Esophagus squamous epithelium (tissue), 5 donors: ENCODE measurements at places on chromosomes 12 and 14.

DNA sequence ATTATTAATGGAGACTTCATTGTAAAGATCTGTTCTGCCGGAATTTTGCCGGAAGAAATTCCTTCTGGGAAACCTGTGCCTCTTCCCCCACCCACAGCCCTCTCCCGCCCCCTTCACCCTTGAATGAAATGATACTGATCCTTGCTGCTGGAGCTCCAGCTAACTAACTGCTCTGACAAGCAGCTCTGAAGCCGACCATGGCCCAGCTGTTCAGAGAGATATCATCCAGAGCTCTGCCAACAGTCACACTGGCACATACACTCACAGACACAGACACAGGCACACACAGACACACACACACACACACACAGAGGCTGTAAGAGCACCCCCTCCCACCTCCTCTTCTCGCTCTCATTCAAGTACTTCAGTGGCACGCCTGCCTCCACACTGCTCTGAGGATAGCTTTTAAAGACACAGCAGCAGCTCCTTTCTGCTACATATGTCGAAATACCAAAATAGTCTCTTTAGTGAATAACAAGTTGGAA, 88.6 kb downstream of the R3HDM2 start:
- no peaks in the 10 kb centered on the region for H3K4me1 ChIP-seq
- no peak overlapping the region for H3K27ac ChIP-seq
- H3K27me3 ChIP-seq = no peaks in the 10 kb centered on the region

- H3K27ac ChIP-seq = no peak overlapping the region
- H3K4me3 ChIP-seq = no peak overlapping the region
- no peaks in the 10 kb centered on the region for H3K36me3 ChIP-seq
- DNase-seq = no peak
- no peaks in the 10 kb centered on the region for H3K27me3 ChIP-seq
- H3K4me1 ChIP-seq = peaks cover 8% of the 10 kb centered on the region
These were observed 114.7 kb downstream of the PRMT8 start for GRCh38 chr12:3605692-3606091.

DNA sequence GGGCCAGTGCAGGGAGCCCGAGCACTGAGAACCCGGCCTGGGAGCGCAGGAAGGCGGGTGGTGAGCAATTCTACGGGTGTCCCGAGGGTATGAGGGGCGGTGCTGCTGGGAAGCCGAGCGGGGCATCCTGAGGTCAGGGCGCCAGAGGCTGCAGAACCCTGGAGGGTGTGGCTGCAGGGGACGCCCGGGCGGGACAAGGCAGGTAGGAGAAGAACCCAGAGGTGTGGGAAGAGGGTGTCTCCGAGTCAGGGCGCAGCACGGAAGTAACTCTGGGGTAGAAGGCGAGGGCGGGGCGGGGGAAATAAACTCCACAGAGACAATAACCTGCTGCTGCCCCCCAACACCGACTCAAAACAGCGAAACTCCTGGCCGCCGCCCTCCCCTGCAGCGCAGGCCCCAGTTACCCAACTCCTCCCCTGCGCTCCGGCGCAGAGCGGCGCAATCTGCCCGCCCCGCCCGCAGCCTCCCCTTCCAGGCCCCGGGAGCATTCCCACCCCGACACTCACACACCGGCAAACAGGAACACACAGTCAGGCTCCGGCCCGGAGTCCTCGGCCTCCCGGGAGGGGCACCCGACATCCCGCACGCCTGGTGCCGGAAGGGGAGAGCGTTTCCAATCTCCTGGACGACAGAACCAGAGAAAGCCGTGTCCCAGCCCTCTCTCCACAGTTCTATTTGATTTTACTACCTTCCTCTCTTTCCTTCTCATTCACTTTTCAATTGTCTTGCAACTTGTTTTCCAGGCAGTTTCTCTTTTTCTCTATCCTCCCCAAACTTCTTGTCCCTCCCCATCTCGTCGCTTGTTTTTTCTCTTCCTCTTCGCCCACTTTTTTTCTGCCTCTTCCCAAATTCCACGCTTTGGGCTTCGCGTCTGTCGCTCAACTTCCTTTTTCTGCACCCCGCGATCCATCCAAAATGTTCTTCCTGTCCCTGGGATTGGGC, 2.4 kb downstream of the HRK start:
- H3K27ac ChIP-seq = no peak overlapping the region
- DNase-seq = no peak
- H3K27me3 ChIP-seq = peaks cover 100% of the 10 kb centered on the region
- H3K36me3 ChIP-seq = no peaks in the 10 kb centered on the region

GRCh38 chr12:46764005-46764404, 61.8 kb downstream of the SLC38A4 start:
- no peak overlapping the region for H3K4me3 ChIP-seq
- H3K36me3 ChIP-seq = no peaks in the 10 kb centered on the region
- no peaks in the 10 kb centered on the region for H3K4me1 ChIP-seq
- no peaks in the 10 kb centered on the region for H3K27me3 ChIP-seq
- H3K27ac ChIP-seq = no peak overlapping the region

GRCh38 chr12:115598871-115599811, 678.4 kb downstream of the MED13L start:
- no peak overlapping the region for H3K27ac ChIP-seq
- no peaks in the 10 kb centered on the region for H3K4me1 ChIP-seq
- no peak for DNase-seq
- no peaks in the 10 kb centered on the region for H3K27me3 ChIP-seq
- no peak overlapping the region for H3K4me3 ChIP-seq
- H3K36me3 ChIP-seq = no peaks in the 10 kb centered on the region

- H3K27me3 ChIP-seq = no peaks in the 10 kb centered on the region
- DNase-seq = no peak
- no peak overlapping the region for H3K4me3 ChIP-seq
- peaks cover 36% of the 10 kb centered on the region for H3K4me1 ChIP-seq
- H3K36me3 ChIP-seq = no peaks in the 10 kb centered on the region
These were observed 74.1 kb downstream of the RIN3 start for GRCh38 chr14:92587700-92588085.

- H3K36me3 ChIP-seq = no peaks in the 10 kb centered on the region
- no peak overlapping the region for H3K27ac ChIP-seq
- no peak for DNase-seq
- no peaks in the 10 kb centered on the region for H3K27me3 ChIP-seq
- no peak overlapping the region for H3K4me3 ChIP-seq
These were observed 3.6 kb downstream of the STX2 start for GRCh38 chr12:130835436-130835835.

- no peaks in the 10 kb centered on the region for H3K36me3 ChIP-seq
- H3K4me3 ChIP-seq = no peak overlapping the region
- no peaks in the 10 kb centered on the region for H3K27me3 ChIP-seq
These were observed 242.0 kb downstream of the ADAMTS20 start for GRCh38 chr12:43309959-43310358.

DNA sequence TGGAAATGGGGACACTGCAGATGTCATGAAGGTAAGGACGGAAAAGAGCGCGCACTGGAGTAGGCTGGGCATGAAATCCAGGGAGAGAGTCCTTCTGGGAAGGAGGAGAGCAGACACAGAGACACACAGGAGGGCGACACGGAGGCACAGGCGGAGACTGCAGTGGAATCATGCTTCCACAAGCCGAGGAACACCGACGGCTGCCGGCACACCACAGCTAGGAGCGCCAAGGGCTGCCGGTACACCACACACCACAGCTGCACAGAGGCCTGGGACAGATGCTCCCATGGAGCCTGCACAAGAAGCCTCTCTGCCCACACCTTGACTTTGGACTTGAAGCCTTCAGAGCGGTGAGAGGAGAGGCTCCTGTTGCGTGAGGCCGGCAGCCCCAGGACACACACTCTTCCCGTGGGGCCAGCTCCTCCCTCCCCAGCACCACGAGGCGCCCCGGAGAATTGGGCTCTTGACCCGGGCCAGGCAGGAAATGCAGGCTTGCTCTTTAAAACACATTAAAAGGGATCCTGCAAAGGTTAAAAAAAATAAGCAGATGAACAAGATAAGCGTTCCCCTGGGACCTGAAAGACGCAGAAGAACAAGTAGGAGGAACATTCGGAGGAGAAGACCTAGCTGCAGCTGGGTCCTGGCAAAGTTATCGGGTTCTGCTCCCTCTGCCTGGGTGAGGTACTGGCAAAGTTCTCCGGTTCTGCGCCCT, 28.3 kb upstream of the FZD10 start:
- no peak for DNase-seq
- peaks cover 100% of the 10 kb centered on the region for H3K4me1 ChIP-seq
- no peak overlapping the region for H3K27ac ChIP-seq
- no peaks in the 10 kb centered on the region for H3K27me3 ChIP-seq

GRCh38 chr12:71060426-71060825, 97.4 kb downstream of the TSPAN8 start:
- no peaks in the 10 kb centered on the region for H3K4me1 ChIP-seq
- no peak overlapping the region for H3K27ac ChIP-seq
- no peaks in the 10 kb centered on the region for H3K27me3 ChIP-seq
- H3K4me3 ChIP-seq = no peak overlapping the region
- H3K36me3 ChIP-seq = no peaks in the 10 kb centered on the region
- DNase-seq = no peak

DNA sequence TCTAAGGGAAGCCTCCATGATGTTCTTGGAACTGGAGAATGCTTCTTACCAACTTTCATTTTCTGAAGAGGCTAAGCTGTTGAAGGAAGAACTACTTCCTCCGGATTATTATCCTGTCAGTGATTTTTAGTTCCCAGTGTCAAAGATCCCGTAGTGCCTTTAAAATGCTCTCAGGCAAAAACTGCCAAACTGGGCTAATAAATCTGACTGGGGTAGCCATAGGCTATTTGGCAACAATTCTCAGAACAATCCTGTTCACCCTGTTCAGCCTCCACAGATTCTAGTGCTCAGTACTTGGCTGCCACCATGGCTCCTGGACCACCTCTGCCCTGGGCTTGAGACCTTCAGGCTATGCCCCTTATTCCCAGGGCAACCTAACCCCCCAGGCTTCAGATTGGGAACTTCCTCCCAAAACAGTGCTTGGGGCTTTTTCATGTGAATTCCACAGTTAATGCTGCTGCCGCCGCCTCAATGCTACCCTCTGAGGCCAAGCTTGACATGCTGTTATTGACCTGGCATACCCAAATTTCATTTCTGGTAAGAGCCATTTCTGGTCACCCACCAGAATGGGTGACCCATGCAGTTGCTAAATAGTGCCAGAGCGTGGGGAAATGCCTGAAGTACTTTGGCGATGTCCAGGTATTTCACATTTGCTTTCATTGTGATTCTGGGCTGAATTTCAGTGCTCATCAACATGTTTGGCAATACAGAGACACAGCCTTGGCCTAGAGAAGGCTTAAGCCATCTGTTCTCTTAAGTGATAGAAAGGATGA, 110.0 kb upstream of the ARHGAP5 start:
- peak overlapping the region; percentile 66 for H3K27ac ChIP-seq
- DNase-seq = no peak
- peaks cover 10% of the 10 kb centered on the region for H3K4me1 ChIP-seq
- no peak overlapping the region for H3K4me3 ChIP-seq

DNA sequence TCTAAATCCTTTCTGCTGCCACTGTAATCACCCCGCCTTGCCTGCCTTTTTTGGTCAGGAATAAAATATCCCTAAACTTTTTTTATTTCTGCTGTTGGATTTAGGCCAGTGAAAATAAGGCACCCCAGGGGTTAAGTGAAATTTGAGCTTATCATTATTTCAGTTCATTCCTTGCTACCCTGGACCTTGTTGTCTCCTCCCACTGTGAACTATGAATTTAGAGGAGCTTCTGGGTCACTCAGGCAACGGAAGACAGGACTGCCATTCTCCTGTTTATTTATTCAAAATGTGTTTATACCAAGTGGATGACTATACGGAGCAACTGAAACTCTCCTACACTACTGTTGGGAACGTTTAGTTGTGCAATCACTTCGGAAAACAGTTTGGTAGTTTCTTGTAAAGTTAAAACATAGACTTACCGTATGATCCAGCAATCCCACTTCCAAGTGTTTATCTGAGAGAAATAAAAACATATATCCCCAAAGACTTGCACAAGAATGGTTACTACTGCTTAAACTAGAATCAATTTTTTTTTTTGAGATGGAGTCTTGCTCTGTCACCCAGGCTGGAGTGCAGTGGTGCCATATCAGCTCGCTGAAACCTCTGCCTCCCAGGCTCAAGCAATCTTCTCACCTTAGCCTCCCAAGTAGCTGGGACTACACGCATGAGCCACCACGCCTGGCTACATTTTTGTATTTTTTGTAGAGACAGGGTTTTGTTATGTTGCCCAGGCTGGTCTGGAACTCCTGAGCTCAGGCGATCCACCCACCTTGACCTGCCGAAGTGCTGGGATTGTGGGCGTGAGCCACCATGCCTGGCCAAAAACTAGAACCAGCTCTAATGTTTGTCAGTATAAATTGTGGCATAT, 2.3 kb upstream of the TRAFD1 start:
- H3K36me3 ChIP-seq = no peaks in the 10 kb centered on the region
- peaks cover 48% of the 10 kb centered on the region for H3K4me1 ChIP-seq
- H3K27me3 ChIP-seq = no peaks in the 10 kb centered on the region
- peak overlapping the region; percentile 81 for H3K27ac ChIP-seq

- H3K4me3 ChIP-seq = no peak overlapping the region
- no peak for DNase-seq
- no peaks in the 10 kb centered on the region for H3K4me1 ChIP-seq
- no peaks in the 10 kb centered on the region for H3K27me3 ChIP-seq
- H3K36me3 ChIP-seq = no peaks in the 10 kb centered on the region
These were observed 298.6 kb downstream of the AKAP6 start for GRCh38 chr14:32627545-32628298.

DNA sequence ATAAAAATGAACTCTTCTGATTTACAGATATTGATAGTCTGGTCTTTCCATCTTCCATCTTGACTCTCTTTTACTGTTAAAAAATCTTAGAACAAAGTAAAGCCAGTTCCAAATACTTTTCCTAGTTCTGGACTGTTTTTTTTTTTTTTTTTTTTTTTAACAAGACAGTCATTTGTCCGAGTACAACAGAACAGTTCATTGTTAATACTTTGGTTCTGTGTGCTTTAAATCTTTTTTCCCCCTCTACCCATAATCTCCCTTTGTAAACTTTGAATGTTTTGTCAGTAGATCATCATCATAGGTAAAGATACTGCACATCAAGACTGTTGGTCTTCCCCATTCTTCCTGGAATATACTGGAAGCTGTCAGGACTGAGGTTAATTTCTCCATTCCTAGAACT, 38.0 kb downstream of the ADIPOR2 start:
- no peaks in the 10 kb centered on the region for H3K27me3 ChIP-seq
- no peak for DNase-seq
- no peaks in the 10 kb centered on the region for H3K4me1 ChIP-seq

GRCh38 chr14:84859116-84859515, 670.8 kb upstream of the FLRT2 start:
- no peaks in the 10 kb centered on the region for H3K36me3 ChIP-seq
- H3K4me1 ChIP-seq = no peaks in the 10 kb centered on the region
- no peaks in the 10 kb centered on the region for H3K27me3 ChIP-seq
- DNase-seq = no peak

DNA sequence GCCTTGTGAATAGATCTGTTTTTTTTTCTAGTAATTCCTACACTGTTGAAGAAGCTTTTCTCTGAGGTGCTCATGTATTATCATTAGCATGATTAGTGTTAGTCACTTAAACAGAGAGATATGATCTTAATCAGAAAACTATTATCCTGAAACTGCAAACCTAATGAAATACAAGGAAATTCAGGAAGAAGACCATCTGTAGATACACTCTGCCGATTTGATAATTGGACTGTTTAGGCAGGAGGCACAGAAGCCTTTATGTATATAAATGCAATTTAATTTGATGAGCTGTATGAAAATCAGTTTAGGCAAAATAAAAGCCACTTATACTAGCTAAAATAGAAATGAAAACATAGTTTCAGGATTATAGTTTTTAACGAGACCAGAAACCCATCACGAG, 23.3 kb downstream of the PDZRN4 start:
- no peak overlapping the region for H3K4me3 ChIP-seq
- no peaks in the 10 kb centered on the region for H3K4me1 ChIP-seq
- H3K36me3 ChIP-seq = no peaks in the 10 kb centered on the region
- no peak for DNase-seq
- H3K27ac ChIP-seq = no peak overlapping the region
